ENCODE measurements at places on chromosomes 7 and 10. TPM values are rescaled to one million over a fixed set of nuclear protein-coding genes. Genes with fewer than 3 reads are reported as not detected.

- peak; percentile 97 for DNase-seq
These were observed 39.1 kb upstream of the PFKFB3 start for GRCh38 chr10:6163364-6164270.

DNA sequence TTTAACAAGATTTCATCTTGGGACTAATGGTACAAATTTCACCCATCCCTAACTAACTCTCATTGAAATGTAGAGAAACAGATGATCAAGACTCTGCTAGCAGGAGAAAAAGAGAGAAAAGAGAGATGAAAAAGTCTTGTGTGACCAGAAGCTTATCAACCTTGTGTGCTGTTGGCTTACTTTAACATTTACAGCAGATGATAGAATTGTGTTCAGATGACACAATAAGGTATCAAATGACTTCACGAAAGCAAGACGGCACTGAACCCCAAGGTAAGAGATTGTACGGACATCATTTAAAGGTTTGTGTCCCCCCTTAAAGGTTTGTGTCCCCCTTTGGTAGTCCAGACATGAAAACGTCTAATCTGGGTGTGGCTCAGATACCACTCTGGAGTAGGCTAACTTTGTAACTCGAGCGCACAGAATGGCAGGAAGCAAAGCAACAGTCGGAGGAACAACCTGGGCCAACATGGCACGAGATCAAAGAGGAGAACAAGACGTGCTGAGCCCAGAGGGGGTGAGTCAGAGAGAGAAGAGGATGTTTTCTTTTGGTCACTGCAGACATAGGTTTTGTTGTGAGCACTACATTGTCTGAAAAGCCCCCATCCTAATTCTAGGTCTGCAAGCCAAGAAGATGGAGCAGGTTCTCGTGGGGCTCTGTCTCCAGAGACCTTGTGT, 10.4 kb upstream of the LMBR1 start:
- DNase-seq, result peak; percentile 62

TLX1 gene
- not detected for polyA plus RNA-seq

IFIT2 gene
- polyA plus RNA-seq, result 9.0 TPM

DNA sequence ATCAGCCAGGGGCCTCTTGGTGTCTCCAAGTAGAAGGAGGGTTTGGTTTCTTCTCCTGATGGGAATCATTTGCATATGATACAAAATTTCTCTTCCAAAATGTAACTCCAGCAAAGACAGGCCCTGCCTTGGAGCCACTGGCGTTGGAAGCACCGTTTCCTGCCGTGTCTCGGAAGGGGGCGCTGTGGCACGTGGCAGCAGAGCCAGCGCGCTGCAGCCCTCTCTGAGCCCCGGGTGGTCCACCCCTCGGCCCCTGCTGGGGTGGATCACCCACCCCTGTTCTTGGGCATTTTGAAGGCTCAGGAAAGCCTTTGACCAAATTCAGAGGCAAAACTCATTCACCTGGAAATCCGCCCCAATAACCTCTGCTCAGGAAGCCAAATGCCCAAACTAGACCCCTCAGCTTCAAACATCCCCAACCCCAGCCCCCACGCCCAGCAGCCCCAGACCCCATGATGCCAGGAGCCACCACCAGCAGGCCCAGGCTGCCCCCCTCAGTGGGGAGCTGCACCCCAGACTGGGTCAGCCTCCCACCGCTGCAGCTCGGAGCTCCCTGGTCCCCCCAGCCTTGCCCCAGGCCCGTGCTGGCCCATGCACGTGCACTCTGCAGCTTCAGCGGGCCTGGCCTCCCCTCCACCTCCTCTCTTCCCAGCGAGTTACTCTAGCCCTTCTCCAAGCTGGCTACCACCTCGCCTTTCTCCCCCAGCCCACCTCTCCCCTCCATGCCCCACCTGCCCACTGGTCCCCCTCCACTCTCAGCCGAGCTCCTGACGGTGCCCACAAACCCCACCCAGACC, 29.5 kb upstream of the ELFN1 start:
- no peak for DNase-seq

DNA sequence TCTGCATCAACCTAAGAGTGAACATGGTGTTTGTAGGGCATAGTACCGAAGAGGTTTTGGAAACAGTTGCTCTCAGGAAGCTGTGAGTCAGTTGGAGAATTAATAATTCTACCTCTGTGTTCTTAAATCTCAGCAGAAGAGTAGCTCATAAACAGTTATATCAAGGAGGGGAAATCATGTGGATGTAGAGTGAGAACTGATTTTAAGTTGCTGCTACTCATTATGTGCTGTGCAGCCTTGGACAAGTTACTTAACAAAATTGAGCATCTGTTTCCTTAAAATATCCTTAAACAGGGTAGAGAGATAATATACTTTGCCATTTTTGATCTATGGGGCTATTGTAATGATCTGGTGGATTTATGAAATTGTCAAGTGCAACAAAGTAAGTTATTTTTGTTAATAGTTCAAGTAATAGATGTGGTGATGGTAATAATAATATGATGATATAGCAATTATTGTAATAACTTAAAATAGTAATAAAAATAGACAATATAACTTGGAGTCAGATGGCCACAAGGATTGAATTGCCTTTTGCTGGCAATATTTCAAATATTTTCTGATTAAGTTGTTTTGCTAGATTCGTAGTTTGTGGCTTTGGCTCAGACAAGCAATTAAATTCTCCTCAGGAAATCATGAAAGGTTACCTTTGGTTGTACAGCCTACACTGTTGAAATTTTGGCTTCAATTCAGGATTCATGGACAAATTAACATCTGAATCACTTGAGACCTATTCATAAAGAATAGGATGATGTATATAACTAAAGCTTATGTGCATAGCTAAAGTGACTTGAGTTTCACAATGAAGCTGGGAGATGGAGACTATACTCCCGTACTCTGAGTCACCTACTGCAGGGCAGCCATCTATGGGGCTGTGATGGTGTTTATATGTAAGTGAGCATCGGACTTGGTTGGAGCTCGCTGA, 228.5 kb downstream of the CDK14 start:
- peak; percentile 24 for DNase-seq
